ENCODE measurements at places on chromosomes 2 and 18.

DNA sequence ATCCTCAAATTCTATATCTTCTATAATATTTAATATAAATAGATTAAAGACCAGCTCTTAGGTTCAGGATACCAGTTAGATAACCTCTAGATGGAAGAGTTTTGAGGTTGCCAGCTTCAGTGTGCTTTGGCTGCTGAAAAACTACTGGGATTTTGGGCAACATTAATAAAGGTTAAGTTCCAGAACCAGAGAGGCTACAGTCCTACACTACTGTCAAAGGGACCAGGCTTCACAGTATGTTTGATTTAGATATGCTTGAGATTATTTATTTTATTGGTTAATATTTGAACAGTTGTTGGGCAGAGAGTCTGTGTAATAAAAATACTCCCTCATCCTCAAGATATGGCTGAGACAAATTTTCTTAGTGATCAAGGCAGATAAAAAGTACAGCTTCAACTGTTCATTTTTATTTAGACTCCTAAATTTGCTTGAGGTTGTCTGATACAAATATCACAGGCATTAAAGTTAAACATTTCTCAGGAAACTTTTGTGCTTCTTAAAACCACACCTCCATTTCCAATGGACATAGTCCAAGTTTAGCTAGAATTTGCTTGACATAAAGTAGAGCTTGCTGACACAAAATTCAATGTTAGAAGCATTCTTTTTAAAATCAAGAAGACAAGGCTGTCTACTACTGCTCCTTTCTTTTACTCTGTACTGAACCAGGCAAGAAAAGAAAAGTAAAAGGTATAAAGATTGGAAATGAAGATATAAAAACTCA, 19.7 kb upstream of the TMEM17 start:
- no peak for DNase-seq

GRCh38 chr2:144500563-144500962, 19.4 kb downstream of the ZEB2 start:
- DNase-seq, result no peak

- DNase-seq, result no peak
Observed at GRCh38 chr2:24899361-24899910, 20.6 kb downstream of the ADCY3 start.

DNA sequence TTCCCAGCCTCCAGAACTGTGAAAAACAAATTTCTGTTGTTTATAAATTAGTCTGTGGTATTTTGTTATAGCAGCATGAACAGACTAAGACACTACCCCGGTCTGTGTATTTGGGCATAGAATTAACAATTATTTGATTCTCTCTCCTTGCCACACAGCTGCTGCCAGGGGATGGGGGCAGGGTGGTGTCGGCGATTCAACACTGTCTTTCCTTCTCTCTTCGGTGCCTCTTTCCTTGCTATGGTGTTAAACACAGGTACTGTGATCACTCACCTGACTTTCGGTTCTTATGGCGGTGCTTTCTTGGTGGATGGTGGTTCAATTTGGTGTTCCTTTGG, 50.8 kb upstream of the CTAGE1 start:
- DNase-seq, result no peak

DNA sequence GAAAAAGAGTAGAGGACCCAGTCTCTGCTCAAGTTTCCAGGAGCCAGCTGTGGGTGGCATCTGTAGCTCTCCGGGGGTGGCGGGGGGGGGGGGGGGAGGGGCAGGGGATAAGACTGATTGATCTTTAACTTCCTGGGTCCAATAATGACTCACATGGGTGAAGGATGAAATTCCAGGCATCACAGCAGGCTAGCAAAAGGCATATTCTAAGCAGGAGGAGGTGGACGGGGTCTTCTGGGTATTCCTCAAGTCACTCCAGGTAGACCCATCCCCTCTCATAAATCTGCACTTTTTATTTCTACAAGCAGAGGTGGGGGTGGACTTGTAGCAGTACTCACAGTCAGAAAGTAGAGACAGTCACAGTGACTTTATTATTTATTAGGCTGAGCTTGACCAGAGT, 85.5 kb upstream of the TMEM247 start:
- no peak for DNase-seq

DNA sequence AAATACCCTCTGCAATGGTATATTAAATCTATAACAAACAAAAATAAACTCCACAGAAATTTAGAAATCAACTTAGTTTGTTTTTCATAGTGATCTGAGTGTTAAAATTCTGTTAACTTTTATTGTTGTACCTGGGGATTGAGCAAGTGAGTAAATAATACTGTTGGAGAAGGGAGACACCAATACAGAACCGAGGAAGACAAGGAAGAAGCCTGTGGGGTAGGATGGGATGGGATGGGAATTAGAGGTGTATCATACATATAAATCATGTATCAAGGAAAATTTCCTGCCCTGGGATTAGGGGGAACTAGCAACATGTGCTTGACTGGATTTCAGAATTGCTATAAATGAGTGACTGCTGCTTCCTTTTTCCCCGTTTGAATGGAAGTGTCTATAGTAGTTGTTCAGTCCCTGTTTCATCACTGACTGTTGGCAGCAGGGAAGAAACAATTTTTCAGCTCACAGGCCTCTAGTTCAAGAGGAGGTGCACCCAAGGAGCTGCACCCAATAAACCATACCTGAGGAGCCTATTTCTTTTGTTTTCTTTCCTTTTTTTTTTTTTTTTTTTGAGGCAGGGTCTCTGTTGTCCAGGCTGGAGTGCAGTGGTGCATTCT, 53.1 kb downstream of the SP110 start:
- DNase-seq, result no peak

DNA sequence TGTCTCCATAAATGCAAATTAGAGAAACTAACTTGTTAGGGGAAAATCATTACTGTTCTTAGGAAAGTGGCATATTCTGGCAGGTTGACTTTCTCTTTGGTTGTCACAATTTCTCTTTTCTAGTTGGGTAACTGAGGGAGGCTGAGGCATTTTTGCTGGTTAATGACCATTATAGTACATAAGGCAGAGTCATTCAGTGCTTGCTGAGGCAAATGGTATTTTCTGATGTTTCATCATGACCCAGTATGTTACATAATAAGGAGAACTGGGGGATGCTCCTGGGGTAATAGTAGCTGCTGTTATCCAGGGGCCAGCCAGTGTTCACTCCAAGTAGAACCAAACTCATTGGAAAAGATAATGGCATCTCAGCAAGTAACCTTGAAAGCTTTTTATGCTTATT, 62.3 kb downstream of the ITGA6 start:
- no peak for DNase-seq

DNA sequence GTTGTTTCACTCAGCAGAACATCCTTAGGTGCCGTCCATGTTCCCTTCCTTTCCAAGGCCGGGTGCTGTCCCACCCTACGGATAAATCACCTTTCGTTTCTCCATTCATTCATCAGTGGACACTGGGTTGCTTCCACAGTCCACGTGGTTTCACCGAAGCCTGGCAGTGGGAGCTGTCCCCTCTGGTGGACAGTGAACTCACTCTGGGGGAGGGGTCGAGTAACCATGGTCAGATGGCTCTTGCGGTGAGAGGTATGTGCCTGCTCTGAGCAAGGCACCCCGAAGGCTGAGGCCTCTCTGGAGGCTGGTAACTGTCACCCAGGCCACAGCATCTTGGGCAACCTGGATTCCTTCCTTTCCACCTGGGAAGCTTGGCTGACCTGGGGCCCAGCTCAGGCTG, 61.5 kb upstream of the TWIST2 start:
- no peak for DNase-seq

DNA sequence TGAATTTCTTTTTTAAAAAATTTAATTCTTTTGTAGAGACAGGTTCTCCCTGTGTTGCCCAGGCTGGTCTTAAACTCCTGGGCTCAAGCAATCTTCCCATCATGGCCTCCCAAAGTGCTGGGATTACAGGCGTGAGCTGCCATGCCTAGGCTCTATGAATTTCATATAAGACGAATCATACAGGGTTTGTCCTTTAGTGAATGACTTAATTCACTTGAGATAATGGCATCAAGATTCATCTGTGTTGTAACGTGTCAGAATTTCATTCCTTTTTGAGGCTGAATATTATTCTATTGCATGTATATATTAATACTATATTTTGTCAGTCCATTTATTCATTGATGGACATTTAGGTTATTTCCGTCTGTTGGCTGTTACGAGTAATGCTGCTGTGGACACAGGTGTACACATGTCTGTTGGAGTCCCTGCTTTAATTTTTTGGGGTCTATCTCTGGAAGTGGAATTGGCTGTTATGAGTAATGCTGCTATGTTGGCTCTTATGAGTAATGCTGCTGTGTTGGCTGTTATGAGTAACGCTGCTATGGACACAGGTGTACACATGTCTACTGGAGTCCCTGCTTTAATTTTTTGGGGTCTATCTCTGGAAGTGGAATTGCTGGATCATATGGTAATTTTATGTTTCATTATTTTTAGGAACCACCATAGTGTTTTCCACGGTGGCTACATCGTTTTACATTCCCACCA, 210.6 kb downstream of the CAMKMT start:
- DNase-seq, result no peak

GRCh38 chr2:203533676-203534591, 1.2 kb downstream of the RAPH1 start:
- peak; percentile 34 for DNase-seq

- no peak for DNase-seq
Observed at GRCh38 chr2:204024503-204024902, 87.9 kb downstream of the ICOS start.

DNA sequence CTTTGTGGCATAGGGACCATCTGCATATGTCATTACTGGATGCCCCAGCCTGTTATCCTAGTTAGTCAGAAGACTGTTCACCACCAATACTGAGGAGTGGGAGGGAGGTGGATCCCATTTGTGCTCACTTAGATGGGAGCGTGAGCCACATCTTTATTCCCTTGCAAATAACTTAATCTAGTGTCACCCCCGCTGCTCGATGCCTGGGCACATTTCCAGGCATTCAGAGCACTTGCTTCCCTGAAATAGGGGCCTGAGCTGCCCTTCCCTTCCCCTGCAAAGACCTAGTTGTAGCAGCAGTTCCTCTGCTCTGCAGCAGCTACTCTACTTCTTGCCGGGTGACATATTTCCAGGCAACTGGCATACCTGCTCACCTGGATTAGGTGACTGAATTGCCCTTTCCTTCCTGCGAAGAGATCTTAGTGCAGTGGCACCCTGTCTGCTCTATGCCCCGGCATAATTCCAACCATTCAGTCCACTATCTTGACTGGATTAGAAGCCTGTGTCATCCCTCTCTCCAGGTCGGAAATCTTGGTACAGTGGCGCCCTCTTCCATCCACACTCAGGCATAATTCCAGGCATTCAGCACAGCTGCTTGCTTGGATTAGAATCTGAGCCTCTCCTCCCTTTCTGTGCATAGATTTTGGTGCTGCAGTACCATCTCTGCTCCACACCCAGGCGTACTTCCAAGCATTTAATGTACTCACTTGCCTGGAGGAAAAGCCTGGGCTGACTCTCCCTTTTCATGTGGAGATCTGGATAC, 1389.1 kb upstream of the TMEFF2 start:
- no peak for DNase-seq

GRCh38 chr2:30136764-30137444, 9.9 kb upstream of the YPEL5 start:
- DNase-seq, result no peak

GRCh38 chr2:61135510-61135909, 26.5 kb upstream of the C2orf74 start:
- no peak for DNase-seq

- no peak for DNase-seq
Observed at GRCh38 chr2:181143790-181144300, 163.4 kb downstream of the UBE2E3 start.

DNA sequence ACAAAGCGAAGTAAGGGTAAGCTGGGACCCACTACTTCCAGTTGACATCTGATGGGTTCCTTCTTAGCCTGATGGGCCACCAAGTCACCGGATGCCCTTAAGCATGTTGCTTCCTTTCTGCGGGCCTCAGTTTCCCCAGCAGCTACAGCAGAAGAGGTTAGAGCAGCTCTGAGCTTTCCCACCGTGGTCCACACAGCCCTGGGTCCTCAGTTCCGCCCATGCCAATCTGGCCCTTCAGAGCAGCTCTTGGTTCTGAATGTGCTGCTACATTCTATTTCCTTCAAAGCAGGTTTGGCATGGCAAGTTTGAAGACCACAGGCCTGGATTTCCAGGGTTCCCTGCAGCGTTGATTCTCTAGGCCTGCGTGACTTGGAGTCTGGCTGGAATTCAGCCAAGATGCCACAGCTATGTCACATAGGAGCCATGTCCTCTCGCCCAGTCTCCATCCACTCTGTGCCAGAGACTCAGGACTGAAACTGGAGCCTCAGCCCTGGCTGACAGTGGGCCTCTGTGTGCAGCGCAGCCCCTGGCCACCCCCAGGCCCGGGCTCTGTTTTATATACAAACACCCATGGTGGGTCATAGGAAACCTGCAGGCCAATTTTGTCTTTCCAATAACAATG, 79.6 kb downstream of the TFCP2L1 start:
- no peak for DNase-seq

- no peak for DNase-seq
Observed at GRCh38 chr18:61096226-61096625, 237.0 kb upstream of the CDH20 start.

DNA sequence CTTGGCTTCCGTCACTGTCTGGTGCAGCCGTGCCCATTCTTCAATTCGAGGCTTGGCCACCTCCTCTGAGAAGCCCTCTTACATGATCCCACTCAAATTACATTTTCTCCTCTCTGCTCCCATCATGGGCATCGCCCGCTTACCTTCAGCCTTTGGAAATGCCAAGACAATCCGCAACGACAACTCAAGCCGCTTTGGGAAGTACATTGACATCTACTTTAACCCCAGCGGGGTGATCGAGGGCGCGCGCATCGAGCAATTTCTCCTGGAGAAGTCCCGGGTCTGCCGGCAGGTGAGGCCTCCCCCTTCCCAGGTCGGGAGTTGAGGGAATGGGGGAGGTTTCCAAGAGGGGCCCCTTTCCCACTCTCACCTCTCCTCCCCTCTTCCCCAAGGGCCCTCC, 38.3 kb downstream of the MYO7B start:
- DNase-seq, result no peak

- DNase-seq, result no peak
Observed at GRCh38 chr18:63247506-63247905, 72.1 kb downstream of the BCL2 start.

DNA sequence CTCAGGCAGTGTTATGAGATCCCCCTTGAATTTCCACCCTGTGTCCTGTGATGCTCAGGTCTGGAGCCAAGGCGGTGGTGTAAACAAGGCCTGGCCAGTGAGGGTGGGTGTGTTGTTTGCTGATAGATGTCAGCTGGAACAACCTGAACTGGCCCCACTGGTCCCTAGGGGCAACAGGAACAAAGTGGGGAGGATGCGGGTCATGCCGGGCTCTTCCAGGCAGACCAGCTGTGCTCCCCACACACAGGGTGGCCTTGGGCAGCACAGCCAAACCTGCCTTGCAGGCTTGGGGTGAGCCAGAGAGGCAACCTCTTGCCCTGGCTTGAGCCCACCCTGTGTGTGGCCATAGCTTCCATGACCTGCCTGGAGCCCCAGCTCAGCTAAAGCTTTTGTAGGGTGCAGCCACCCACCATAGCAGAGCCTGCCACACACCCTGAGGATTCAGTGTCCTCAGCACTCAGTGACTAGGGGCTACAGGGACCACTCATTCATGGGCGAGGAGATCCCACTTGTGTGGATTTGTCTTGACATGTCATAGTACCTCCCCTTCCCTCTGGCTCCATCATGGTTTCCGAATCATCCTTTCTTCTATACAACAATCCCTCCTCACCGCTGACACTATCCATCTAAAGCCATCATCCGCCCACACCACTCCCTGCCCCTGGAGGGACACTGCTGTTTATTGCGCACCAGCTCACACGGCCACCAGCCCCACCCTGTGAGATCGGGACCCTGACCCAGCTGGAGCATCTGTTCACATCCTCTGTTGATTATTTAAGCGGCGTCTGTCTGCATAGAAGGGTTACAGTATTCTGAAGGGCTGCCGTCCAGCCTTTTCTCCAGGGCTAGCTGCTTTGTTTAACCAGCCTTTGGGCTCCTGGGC, 268.8 kb downstream of the CYP26B1 start:
- DNase-seq, result no peak

GRCh38 chr2:28269019-28269784, 123.5 kb upstream of the FOSL2 start:
- no peak for DNase-seq

Measured in amniotic stem cell (primary cell).